ENCODE measurements at places on chromosomes 7 and 10.

- no peak for DNase-seq
Measured at GRCh38 chr10:121152935-121153334, 301.8 kb downstream of the WDR11 start.

- DNase-seq, result no peak
Measured at GRCh38 chr10:128220021-128220420, 93.8 kb upstream of the MKI67 start.

- DNase-seq, result peak; percentile 41
Measured at GRCh38 chr10:35387768-35388167, 51.5 kb downstream of the CCNY start.

DNA sequence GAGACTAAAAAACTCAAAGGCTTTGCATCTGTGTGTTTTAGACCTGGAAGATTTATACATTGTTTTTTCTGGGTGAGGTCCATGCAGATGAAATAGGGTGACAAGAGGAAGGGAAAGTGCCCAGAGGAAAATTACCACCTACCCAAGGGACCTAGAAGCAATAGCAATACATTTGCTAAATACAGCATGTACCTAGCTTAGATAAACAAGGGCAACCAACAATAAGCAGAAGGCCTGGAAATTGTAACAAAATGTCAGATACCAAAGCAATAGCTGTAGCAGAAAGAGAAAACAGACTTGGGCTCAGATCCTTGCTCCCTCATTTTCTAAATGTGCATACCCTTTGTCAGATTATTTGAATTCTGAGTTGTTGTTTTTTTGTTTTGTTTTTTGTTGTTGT, 318.4 kb upstream of the KMT2E start:
- no peak for DNase-seq

- no peak for DNase-seq
Measured at GRCh38 chr10:95337423-95338160, 46.8 kb upstream of the PDLIM1 start.

DNA sequence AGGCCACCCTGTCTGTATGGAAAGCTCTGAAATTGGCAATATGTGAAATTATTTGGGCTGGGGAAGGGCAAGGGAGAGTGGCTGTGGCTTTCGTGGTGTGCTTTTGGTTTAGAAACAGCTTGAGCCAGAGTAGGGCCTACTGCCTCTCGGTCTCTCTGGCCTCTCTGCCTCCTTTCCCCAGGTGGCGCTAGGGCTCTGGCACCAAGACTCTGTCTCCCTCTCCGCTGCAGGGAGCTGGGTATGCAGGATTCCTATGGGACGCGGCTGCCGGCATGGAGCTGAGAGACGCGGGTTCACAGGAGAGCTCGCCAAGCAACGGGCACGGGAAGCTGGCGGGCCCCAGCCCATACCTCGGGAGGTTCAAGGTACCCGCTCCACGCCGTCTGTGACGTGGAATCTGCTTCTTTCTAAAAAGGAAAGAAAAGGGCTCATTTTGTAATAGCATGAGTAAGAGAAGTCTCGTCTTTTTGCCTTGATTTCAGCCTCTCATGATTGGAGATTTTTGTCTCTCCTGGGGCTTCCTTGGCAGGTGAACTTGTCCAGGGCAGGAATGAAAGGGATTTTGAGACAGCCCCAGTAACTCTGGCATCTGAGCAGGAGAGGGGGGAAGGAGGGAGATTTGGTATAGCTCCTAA, 105.1 kb upstream of the ANLN start:
- no peak for DNase-seq

GRCh38 chr10:97683556-97684367, 3.3 kb downstream of the AVPI1 start:
- no peak for DNase-seq

- no peak for DNase-seq
Measured at GRCh38 chr10:79060641-79061255, 8.0 kb upstream of the ZMIZ1 start.

DNA sequence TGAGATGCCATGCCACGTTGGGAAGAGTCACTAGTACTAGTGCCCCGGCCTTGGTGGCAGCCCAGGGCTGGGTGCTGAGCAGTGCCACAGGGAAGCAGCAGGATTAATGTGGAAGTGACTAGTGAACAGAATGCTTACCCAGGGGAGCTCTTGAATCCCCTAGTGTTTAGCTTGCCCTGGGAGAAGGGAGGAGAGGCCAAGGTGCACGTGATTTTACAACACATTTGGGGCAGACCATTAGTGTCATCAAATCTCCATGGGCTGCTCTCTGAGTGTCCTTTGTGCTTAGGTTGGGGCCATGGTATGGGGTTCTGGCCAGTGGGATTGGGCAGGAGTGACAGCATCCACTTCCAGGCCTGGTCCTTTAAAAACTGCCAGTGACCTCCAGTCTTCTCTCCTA, 37.5 kb downstream of the ARHGAP22 start:
- DNase-seq, result no peak

GRCh38 chr7:141452911-141453310, 98.3 kb upstream of the AGK start:
- no peak for DNase-seq

- DNase-seq, result peak; percentile 27
Measured at GRCh38 chr10:22369434-22370072, 24.3 kb downstream of the SPAG6 start.
